ENCODE measurements at places on chromosomes 2 and 18.

GRCh38 chr2:168097431-168097830 is 150.0 kb downstream of the STK39 start:
- peak; percentile 76 for DNase-seq

DNA sequence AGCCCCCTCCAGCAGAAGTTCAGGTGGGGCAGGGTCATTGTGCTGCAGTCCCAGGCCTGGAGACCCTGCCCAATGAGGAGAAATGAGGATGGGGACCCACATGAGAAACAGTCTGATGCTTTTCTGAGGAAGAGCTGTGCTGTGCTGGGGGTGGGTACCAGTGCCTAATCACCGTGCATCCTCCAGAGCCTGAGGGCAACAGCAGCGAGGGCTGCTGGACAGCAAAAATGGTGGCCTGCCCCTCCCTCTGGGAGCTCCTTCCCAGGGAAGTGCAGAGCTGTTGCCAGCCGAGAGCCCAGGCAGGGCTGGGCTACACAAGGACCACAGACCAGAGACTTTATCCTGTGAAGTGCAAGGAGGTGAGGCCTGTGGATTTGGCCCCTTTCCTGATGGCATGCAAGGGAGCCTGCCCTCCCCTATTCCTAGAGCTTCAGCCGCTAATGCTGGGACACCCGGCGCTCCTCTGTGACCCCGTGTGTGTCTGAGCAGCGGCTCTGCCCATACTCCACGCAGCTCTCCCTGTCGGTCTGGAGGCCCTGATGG is 134.8 kb downstream of the DSEL start:
- no peak for DNase-seq

DNA sequence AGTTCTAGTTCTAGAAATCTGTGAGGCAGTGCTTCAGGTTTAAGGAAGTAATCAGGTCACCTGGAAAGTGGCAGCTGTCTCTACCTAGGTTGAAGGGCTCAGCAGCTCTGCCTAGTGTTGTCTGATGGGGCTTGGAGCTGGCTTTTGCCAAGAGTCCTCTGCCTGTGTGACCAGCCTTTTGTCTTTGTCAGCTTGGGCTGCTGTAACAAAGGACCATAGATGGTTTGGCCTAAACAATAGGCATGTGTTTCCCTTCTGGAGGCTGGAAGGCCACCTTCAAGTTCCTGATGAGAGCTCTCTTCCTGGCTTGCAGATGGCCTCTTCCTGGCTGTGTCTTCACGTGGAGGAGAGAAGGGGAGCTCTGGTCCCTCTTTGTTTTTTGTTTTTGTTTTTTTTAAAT is 13.3 kb downstream of the UBE2F start:
- DNase-seq, result no peak

DNA sequence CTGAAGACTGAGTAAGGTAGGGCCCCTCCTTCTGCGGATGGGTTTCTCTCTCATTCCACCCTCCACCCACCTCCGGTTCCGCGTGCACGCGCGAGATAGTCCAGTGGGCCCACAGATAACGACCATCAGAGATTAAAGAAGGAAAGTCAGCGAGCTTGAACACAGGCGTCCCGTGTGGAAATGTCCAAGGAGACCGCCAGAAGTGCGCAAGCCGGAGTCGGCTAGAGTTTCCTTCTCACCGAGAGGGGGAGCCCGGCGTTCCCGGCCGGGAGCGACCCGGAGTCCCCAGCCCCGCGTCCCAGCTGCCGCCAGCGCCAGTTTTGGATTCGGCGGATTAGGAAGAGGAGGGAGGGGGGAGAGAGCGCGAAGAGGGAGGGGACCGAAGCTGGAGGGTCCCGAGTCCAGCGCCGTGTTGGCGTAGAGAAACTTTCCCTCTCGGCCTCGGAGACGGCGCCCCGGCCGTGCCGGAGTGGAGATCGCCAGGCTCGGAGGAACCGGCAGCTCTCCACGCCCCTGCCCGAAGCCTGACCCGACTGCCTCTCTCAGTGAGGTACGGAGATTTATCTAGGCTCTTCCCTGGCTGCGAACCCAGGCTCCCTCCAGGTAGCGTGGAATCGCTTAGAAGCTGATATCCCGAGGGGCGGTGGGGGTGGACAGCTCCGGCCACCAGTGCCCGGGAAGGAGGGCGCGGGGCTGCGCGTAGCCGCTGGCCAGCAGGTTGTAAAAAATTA is at the start of gene GULP1:
Gene GULP1, plus strand, starts transcription at position 258 of the 731 bp plus-strand sequence. CDS start 185,829 bp downstream, outside the sequence.
- peak; percentile 66 for DNase-seq

- no peak for DNase-seq
Measured at GRCh38 chr2:187055463-187055862, 206.5 kb upstream of the ZSWIM2 start.

Data from RWPE2 (cell line).